ENCODE measurements at places on chromosomes 2 and 18.

GRCh38 chr2:12870692-12871091, 154.0 kb downstream of the TRIB2 start:
- no peak for DNase-seq

- no peak for DNase-seq
Measured at GRCh38 chr2:223051693-223052289, at the start of gene KCNE4. Gene KCNE4 (plus strand): TSS chr2:223052190. CDS start chr2:223052831, 641 bp downstream.

GRCh38 chr2:200077838-200078237, 122.5 kb downstream of the MAIP1 start:
- no peak for DNase-seq

GRCh38 chr2:3913166-3913565, 209.8 kb downstream of the DCDC2C start:
- no peak for DNase-seq

- DNase-seq = no peak
Measured at GRCh38 chr2:7119132-7119835, 202.1 kb downstream of the RNF144A start.

- DNase-seq = no peak
Measured at GRCh38 chr2:64291181-64291580, 147.0 kb upstream of the PELI1 start.

- DNase-seq = peak; percentile 8
Measured at GRCh38 chr18:70195852-70196434, 9.5 kb downstream of the RTTN start.

DNA sequence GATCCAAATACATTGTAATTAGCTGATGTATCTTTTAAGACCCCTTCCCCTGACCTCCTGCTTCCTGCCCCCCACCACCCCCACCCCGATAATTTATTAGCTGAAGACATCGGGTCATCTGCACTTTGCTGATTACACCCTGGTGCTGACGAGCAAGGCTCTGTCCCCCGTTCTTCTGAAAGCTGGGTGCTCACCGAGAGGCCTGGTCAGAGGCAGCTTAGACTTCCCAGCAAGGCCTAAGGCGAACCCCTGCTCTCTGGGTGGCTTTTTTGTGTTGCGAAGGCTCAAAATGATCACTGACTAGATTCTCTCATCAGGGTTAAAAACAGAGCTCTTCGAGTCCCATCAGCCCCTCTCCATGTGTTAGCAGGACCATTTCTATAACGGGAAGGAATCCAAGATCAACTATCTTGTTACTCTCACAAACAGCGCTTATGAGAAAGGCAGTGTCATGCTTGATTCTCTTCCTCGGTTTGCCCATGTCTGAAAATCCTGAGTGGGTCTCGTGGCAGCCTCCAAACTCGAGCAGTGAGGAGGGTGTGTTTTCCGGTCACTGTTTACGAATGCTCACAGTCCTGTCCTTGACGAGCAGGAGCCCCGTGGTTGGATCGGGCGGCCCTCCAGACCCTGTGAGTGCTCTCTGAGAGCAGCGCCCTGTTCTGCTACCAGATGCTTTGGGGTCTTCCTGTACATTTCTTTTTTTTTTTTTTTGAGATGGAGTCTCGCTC, 201.6 kb downstream of the HDAC4 start:
- no peak for DNase-seq

GRCh38 chr2:86285981-86286380, 51.4 kb downstream of the REEP1 start:
- no peak for DNase-seq

GRCh38 chr2:220029013-220029412, 401.6 kb downstream of the SLC4A3 start:
- no peak for DNase-seq

DNA sequence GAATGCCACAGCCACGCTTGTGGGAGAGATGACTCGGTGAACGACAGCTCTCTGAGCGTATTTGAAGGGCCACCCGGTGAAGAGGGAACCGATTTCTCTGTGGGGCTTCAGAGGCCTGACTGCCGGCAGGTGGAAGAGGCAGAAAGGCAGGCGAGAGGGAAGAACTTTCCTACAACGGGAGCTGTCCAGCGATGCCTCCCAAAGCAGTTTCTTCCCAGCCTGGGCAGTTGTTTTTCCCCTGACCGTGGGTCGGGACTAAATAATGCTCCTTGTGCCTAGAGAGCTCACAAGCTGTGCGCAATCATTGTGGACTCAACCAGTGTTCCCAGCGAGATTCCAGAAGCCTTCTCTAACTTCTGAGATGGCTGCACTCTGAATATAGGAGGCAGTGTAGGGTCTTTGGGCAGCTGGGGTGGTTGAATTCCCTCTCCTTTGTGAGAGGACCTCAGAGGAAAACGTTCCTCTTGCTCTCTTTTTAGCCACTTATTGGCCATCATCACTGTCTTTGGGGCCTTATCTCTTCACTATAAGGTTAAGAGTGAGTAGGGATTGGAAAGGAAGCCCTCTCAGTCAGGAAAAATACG, 710 bp downstream of the SEC11C start:
- DNase-seq = no peak

GRCh38 chr2:122011493-122012270, 256.2 kb downstream of the TSN start:
- DNase-seq = no peak

DNA sequence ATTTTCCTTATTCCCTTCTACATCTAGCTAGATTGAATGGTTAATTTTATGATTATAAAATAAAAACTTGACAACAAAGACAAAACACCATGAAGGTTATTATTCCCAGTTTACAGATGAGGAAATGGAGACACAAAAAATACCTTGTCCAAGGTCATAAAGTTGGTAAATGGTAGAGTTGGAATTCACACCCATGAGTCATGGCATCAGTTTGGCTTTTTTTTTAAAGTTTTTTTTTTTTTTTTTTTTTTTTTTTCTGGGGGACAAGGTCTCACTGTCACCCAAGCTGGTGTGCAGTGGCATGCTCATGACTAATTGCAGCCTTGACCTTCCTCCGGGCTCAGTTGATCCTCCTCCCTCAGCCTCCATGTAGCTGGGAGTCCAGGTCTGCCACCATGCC, 70.0 kb downstream of the MTX2 start:
- DNase-seq = no peak

- DNase-seq = no peak
Measured at GRCh38 chr2:111122631-111123421, 2.1 kb downstream of the BCL2L11 start.

DNA sequence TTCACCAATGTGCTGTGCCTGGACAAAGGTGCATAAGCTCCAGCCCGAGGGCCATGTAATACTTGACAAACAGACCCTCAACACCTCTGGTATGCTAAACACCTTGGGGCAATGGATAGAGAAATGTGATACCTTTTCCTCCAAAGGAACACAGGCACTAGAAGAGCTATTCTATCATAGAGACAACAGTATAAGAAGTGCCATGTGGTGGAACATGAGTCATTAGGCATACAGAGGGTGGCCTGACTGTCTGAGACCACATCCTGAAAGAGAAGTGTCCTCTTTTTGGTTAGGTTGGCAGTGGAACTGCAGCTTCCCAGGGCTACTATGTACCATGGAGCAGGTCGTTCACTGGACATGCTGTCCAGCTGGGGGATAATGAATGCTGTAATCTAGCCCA, 153.9 kb downstream of the INSIG2 start:
- no peak for DNase-seq

DNA sequence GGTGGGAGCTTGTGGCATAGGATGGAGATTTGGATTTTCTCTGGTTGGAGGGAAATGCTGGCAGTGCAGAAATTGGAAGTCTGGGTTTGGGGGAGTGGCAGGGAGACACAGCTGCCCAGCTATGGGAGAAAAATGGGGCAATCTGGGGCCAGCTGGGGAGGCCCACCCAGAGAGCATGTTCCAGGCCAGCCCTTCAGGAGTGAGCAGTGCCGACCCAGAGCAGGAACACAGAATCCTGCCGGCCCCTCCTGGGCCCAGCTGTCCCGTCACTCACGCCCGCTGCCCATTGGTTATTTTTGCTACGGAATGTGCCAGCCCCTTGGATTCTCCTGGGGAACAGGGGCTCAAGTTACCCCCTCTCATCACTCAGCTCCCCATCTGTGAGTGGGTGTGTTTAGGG, 4.9 kb downstream of the SPEG start:
- DNase-seq = no peak

DNA sequence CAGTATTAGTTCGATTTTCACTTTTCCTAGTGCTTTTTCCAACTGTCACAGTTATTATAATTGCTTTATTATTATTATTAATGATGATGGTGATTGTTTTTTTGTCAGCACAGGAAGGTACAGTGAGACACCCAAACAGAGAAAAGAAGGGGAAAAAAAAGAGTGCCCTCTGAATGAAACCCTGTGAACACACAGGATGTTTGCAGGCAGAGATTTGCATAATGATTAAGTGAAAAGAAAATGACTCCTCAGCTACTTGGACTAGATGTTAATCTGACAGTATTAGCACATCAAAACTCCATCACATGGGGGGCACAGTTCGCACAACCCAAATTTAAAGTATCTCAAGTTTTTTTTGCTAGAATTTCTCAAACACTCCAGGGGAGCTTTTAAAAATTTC, 32.9 kb downstream of the ADD2 start:
- DNase-seq = no peak

DNA sequence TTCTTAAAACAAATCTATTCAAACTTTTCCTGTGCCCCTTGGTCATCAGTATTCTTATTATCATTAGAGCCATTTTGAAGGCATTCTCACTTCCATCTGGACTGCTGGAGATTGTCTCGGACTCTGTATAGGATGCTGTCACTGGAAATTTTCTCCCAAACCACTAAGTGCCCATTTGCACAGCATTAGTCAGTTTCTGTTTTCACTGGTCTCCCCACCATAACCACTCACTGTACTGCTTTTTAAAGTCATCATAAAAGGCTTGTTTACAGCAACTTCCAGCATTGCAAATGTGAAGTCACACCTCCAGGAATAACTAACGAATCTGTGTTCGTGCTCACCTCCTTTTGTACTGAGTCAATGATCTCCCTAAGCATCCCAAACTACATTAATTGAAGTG, 150.9 kb upstream of the SERTAD2 start:
- no peak for DNase-seq
